ENCODE measurements at places on chromosomes 4 and X.
A peak's percentile ranks its signal among the peaks of the same experiment; 100 is the strongest.

DNA sequence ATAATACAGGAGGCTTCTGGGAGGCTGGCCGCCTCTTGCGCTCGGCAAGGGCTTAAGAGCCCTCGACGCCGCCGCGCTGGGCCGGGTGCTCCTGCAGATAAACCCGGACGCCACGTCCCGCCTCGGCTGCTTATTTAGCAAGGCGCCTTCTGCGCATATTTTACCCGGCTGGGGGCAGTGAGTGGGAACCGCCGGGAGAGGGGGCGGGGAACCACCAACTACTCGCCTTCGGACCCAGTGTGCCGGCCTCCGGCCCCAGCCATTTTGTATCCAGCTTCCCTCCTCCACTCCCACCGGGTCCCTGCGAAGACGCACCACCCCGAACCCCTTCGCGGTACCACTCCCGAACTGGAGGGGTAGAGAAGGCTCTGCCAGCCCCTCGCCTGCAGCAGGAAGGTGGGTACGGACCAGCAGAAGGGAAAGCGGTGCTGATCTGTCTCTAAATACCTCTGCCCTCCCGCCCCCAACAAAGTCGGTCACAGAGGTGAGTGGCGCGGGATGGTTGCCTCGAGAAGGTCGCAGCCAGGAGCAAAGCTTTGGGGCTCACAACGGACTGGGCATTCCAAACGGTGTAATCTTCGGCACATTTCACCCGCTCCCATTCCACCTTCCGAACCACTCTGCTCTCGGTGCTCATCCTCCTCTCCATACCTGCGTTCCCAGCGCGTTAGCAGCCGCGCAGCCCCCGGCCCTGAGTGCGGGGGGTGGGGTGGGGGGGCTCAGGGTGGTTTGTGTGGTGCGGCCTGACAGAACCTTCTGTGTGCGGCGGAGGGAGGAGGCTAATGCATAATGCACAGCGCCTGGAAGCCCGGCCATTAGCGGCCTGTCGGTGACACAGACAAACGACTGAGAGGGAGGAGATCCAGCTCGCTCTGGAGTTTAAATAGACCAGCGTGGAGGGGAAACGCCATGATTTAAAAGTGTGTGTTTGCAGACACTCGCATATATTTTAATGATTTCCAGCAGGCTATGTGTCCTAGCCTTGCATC lies 4.9 kb upstream of the BCOR start:
- no peak for DNase-seq

GRCh38 chr4:123517176-123517575 lies 120.6 kb downstream of the SPRY1 start:
- DNase-seq: no peak

DNA sequence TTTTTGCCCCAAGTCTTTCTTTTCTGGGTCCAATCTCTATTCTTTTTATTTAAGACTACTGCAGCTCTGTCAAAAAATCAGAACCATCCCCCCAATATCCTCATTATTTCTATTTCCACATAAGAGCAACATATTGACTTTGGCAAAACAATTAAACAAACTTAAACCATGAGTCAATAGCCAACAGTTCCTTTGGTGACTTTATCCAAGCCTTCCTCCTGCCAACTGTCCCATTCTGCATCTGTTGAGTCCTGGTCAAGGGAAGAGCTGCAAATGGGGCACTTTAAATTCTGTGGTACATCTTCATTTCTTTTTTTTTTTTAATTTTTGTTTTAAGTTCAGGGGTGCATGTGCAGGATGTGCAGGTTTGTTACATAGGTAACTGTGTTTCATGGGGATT lies 1875.0 kb upstream of the PCDH7 start:
- no peak for DNase-seq

DNA sequence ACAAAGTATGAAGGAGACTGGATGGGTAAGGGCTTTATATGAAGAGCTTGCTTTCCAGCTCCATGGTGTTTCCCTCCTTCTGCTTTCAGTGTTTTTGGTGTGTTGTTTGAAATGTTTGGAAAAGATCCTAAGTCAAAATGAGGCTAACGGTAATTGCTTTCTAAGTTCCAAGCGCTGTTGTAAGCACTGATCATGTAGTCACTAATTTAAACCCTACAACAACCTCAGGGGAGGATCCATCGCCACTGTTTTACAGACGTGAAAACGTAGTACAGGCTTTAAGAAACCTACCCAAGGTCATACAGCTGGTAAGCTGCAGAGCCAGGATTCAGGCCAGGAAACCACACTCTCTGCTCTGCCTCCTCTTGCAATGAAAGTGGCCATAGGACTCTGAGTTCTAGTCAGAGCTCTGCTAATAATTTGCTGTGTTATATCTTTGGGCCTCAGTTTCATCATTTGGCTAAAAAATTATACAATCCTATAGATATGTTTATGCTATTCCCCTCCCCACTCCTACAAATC lies 102.9 kb upstream of the PGRMC2 start:
- DNase-seq: no peak

DNA sequence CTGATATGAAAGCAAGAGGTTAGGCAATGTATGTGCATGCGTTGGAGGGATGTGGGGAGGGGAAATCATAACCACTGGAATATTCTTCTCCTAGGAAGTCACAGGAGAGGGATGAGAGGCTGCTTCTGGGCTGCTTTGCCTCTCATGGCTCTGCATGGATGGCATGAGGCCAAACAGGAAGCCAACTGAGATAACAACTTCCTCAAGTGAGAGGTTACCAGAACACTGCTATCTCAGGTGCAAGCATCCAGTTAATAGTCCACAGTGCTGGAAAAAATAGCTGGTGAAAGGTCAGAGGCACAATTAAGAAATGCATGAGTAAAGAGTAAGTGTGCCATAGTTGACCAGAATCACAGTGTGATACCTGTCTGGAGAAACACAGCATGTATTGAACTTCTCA lies 113.3 kb downstream of the ELOVL6 start:
- peak; percentile 8 for DNase-seq

- no peak for DNase-seq
Measured at GRCh38 chrX:45622538-45622937, 421.9 kb upstream of the DIPK2B start.

- DNase-seq: peak; percentile 69
Measured at GRCh38 chrX:19382555-19383145, 38.9 kb downstream of the PDHA1 start.

- no peak for DNase-seq
Measured at GRCh38 chrX:39725928-39726619, 371.7 kb downstream of the BCOR start.

DNA sequence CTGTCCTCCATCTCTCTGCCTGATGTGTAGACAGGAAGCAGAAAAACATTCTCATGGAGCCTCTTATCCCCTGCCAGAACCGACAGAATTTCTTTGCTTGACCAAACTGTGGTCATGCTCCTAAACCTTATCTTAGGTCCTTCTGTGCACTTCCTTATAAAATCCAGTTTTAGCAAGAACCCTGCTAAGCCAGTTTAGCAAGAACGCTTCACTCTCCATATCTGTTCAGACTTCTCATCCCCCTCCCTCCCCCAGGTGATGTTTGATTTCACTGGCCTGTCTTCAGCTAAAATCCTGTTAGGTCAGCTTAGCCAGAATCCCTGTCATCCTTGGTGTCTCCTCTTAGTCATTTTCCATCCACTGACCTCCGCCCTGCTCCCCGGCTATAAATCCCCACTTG lies 1130.9 kb upstream of the PRKX start:
- DNase-seq: no peak

DNA sequence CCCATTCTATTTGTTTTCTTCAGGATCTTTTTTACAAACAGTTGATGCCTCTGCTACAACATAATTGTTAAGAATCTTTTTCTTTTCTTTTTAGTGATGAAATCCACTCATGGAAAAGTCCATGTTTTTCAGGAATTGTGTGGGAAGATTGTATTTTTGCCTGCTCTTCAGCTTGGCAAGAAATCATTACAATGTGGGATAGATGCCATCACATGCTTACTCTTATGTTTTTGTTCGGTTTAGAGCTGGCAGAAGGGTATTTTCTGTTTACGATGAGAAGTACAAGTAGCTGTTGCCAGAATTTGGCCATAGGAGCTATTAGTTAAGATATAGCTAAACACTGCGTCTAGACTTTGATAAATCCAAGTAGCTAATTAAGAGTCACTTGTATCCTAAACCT lies 2585.3 kb downstream of the ARAP2 start:
- DNase-seq: no peak
